GM04504 (cell line): ENCODE measurements at places on chromosomes 2 and 18.

DNA sequence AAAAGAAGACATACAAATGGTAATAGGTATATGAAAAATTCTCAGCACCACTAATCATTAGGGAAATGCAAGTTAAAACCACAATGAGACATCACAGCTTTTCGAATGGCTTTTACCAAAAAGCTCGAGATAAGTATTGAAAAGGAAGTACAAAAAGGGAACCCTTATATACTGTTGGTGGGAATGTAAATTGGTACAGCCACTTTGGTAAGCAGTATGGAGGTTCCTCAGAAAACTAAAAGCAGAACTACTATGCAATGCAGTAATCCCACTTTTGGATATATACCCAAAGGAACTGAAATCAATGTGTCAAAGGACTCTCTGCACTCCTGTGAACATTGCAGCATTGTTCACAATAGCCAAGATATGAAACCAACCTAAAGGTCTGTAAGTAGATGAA is 107.5 kb upstream of the SPATS2L start:
- DNase-seq = no peak

DNA sequence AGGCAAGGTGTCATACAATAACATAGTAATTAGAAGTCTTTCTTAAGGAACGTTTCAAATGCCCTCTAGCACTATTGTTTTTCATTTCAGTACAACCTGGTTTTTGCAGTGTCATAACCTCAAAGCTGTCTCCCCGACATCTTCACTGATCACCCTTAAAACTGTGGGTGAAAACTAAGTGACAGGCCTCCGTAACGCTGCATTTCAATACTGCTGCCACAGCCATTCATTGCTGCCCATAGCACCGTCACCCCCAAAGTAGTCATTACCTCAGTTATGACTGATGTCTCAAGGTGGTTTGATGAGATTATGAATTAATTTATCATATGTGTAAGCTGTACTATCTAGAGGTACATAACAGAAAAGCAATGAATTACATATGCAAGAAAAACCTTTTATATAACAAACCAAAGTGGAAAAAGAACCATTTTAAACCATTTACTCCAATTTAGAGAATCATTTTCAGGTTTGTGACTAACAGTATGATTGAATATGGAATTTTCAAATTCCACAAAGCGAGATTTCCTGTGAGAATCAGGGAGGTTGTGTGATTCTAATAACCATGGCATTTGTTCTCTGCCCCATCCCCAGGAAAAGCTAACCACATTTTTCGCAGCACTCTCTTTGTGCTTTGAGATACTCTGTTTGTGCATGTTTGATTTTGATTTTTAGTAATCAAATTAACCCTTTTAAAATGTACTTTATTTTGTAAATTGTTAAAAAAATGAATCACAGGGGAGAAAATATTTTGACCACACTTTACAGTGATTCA is 263.0 kb downstream of the PTGR3 start:
- no peak for DNase-seq

DNA sequence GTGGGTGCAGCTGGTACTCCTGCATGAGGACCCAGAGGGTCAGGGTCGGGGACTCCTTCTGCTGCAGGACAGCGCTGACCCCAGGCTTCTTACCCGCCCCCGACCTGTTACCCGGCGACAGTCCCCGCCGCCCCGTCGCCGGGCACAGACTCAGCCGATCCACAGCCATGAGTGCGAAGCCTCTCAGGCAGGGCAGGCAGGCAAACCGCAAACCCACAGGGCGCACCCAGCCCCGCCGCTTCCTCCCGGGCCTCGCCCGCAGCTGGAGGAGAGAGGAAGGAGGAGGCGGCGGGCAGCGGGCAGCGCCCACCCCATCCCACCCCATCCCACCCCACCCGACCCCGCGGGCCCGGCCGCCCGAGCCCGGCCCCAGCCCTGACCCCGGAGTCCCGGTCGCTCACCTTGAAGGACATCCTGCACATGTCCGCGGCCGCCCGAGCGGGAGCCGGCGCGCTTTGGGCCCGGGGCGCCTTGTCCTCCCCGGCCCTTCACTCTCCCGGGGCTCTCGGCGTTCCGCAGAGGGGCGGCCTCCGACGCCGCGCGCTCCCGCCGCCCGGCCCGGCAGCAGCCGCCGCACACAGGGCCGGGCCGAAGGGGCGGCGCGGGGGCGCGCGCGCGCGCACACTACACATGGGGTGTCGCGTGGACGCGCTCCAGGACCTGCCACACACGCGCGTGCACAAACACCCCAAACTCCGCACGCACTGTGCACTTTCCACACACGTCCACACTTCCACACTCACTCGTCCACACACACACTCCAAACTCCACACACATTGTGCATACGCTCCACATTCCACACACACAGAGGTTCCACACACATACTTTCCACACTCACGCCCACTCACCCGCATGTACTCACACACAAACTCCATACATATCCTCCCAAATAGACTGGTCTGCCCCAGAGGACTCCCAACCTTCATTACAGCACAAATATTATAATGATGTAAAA is at the start of gene ANKRD29:
Gene ANKRD29 (minus strand): TSS at position 603 of the 955 bp plus-strand sequence. CDS start 181 bp downstream, at position 422.
- no peak for DNase-seq

GRCh38 chr2:74238879-74239278 is 40.5 kb downstream of the MTHFD2 start:
- DNase-seq = peak; percentile 27

DNA sequence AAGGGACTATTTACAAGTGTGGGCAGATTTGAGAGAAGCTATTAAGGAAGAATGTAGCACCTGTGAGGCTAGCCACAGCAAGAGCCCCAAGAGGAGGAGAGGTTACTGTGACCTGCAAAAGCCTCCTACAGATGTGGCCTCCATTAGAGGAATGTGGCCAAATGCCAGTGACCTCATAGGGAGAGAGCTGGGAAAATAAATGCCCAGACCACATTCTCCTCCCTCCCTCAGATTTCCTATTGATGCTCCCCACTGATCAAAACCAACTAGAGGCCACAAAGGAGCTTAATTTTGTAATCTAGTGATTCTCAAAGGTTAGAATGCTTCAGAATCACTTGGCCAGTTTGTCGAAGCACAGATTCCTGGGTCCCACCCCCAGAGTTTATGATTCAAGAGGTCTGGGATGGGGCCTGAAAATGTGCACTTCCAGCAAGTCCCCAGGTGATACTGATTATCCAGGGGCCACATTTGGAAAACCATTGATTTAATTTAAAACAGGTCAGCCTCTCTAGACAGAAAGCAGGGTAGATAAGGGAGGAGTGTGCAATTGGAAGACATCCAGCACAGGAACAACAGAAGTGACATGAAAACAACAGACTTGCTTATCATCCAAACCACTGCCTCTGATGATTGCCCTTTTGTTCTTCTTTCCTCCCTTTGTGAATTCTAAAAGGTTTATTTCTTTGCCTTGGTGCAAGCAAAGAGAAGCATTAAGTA is 61.2 kb upstream of the RBBP8 start:
- DNase-seq = no peak

GRCh38 chr2:54052825-54053718 is 62.3 kb upstream of the ACYP2 start:
- no peak for DNase-seq

DNA sequence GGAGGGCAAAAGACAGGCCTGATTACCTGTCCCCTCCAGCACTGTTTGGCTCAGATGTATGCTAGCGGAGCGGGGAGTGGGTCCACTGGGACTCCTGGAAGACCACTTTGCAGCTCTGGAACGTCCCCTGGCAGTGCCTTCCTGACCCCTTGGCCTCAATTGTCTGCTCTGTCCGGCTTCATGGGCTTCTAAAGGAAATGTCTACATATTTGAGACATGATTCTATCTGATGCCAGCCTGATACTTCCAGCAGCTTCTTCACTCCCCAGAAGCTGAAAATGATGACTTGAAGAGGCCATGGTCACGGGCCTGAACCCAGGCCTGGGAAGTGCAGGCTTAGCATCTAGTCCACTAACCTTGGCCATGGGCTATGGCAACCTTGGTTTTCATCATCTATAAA is 112.1 kb downstream of the ACAA2 start:
- DNase-seq = no peak

- DNase-seq = no peak
Observed at GRCh38 chr2:78977661-78978145, 47.8 kb upstream of the REG3G start.

DNA sequence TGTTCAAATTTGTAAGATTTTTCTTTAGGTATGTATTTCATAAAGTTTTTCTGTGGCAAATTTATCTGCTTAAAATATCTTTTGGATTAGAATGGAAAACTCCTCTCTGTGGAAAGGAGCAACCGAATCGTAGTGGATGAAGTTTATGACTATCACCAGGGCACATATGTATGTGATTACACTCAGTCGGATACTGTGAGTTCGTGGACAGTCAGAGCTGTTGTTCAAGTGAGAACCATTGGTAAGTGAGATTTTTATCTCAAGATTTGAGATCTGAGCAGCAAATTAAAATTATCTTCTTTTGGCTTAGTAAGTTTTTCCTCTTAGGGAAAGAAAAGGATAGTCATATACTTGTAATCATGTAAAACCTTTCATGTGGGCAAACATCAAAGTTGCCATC is 14.2 kb downstream of the IL18RAP start:
- DNase-seq = no peak

DNA sequence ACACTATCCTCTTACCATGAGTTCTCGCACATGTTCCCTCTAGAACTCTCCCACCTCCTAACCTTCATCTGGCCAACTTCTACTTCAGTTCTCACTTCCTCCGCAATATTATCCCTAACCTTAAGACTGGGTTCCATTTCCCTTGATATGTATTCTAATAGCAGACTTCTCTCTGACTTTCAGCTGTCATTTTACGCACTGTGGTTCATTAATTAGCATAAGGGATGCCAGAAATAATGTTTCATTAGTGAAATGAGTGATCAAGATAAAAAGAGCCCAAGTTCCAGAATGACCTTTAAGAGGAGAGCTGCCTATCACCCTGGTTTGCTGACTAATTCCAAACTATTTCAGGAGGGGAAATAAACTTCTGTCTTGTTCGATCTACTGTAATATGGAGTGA is 108.6 kb upstream of the CCDC150 start:
- DNase-seq = no peak

GRCh38 chr2:112481528-112482233 is at the start of gene TTL:
Gene TTL, plus strand, starts transcription at chr2:112482156. Its CDS starts 189 bp downstream, at chr2:112482345.
- peak; percentile 25 for DNase-seq

GRCh38 chr2:122704109-122704563 is 948.7 kb downstream of the TSN start:
- no peak for DNase-seq

- DNase-seq = no peak
Observed at GRCh38 chr2:15919716-15920434, 20.5 kb upstream of the MYCN start.

DNA sequence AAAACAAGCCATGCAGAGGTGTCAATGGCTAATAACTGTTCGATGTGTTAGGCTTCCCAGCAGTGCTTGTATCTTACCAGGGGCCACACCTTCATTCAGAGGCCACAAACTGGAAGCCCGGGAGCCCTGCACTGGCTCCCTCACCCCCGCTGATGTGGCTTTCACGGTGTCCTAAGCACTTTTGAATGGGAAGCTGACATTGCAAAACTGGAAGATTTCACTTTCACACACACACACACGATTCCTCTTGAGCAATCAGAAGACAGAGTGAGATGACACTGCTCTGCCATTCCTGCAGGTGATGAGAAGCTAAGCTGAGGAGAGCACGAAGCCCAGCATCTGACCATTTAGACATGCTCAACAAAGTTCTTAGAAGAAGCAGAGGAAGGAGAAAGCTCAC is 8.6 kb upstream of the ZNF407 start:
- no peak for DNase-seq

DNA sequence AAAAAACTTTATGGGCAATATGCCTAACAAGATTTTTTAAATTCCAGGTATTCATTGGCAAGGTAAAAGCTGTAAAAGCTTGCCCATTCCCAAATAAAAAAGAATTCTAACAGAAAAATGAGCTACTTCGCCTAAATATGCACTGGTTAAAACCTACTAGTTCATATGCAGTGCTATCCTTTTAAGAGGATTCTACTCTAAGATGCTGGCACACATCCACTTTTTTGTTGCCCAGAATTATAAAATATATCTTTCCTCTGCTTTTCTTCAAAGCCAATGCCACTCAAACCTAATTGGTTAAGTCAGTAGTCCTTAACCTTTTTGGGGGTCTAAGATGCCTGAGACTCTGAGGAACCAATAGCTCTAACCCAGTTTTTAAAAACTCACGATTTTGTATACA is 3.2 kb downstream of the XPO1 start:
- DNase-seq = no peak

DNA sequence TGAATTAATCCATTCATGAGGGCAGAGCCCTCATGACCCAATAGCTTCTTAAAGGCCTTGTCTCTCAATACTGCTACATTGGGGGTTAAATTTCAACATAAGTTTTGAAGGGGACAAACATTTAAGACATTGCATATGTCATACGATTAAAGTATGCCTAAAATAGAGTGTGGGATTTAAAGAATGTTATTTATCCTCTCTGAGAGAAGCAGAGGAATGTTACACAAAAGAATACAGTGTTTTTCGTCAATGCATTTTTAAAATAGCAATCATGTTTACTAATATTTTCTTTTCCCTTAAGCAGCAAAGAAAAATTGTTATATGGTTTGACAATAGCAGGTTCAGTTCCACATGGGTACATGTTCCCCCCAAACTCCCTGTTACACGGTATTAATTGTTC is 363.1 kb downstream of the NUP35 start:
- no peak for DNase-seq

GRCh38 chr2:168277276-168277675 is 29.9 kb upstream of the STK39 start:
- DNase-seq = no peak

GRCh38 chr2:39107156-39107555 is 13.7 kb downstream of the SOS1 start:
- DNase-seq = no peak

GRCh38 chr2:240966906-240967680 is 31.3 kb upstream of the SNED1 start:
- no peak for DNase-seq

DNA sequence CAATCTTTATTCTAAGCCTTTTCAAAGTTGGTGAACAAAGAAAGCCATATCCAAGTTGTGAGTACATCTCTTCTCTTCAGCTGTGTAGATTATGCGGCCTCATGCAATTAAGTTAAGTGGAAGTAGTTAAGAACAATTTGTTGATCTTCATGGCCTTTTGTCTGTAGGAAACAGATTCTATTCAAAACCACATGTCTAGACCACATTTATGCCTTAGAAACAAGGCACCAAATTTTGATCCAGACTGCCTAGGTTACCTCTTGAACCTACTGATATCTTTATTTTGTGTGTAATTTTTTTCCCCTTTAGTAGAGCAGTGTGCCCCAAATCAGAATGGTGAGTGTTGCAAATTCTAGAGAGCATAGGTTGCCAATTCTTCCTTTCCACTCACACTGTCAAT is 101.6 kb upstream of the CERS6 start:
- no peak for DNase-seq
